ENCODE measurements at places on chromosomes 3 and 15.

- DNase-seq = no peak
Measured at GRCh38 chr3:39125841-39126500, 18.5 kb downstream of the TTC21A start.

GRCh38 chr3:81198216-81198615 is 563.2 kb downstream of the GBE1 start:
- no peak for DNase-seq

DNA sequence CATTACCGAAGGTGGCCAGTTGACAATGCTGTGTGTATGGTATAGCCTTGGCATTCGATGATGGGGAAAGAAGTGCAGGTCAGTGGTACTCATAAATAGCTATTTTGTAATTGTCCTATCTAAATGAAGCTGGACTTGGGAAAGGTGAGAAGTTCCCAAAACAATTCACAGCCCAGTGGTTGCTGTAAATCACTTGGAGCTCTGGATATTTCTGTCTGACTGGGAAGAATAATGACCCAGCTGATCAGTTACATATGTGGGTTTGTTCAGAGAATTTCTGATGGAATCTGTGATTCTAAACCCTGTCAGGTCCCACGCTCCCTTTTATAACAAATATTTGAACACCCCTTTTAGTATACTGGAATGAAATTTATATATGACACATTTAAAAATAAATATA is 133.9 kb upstream of the PFN2 start:
- DNase-seq = no peak

- DNase-seq = no peak
Measured at GRCh38 chr3:11559816-11560633, 83.7 kb downstream of the VGLL4 start.

DNA sequence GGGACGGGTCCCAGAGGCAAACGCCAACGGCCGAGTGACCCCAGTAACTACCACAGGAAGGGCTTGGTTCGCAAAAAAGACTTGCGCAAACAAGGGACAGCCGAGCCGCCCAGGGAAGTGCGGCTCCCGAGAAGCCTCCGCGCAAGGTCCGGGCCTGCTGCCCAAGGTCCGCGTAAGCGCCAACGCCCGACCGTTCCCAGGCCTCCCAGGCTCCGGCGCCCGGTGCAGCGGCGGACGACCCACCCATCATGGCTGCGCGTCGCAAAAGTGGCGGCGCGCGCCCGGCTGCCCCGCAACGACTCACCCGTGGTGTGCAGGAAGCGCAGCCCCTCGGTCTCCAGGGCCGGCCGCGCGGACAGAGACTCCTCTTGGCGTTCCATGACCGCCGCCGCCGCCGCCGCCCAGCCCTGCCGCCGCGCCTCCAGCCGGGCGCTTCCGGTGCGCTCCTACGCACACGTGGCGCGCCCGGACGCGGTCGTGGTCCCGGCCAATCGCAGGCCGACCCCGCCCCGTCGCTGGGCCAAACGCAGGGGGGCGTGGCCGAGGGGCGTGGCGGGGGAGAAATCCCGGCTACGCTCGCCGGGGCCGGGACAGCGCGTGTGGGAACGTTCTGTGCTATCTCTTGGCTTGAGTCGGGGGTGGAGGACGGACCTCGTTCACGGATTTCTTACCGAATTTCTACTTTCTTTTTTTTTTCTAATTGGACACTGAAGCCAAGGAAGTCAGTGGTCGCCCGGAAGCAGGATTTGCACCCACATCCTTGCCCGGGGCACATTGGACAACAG is at the start of gene SELENOS:
SELENOS (minus strand) TSS at position 448 of the 785 bp plus-strand sequence; CDS start at position 380, 68 bp downstream.
- DNase-seq = peak; percentile 77

All from stimulated activated CD8-positive, alpha-beta memory T cell treated with anti-CD3 and anti-CD28 coated beads, Interleukin-7, amount 100 ng/mL, for 1 hour (primary cell).